NCI-H2081 treated with DMSO at 0.1 percent for 48 hours (cell line): ENCODE measurements at places on chromosomes 5 and 9.

GRCh38 chr9:112487008-112487798 is 576 bp downstream of the KIAA1958 start:
- no peak for DNase-seq

DNA sequence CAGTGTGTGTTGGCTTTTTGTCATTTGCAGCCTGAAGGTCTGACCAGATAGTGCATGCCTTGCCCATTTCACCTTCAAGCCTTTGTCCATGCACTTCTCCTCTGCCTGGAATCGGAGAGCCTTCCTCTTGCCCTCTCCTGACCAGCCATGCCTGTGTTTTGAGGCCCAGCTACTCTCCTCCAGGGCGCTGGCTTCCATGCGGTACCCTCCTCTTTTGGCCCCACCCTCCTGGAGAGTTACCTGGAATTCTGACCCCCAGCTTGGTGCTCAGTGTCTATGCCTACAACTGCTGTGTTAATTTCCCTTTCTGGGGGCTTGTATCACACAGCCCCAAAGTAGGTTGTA is 52.5 kb downstream of the CXXC5 start:
- DNase-seq, result no peak

DNA sequence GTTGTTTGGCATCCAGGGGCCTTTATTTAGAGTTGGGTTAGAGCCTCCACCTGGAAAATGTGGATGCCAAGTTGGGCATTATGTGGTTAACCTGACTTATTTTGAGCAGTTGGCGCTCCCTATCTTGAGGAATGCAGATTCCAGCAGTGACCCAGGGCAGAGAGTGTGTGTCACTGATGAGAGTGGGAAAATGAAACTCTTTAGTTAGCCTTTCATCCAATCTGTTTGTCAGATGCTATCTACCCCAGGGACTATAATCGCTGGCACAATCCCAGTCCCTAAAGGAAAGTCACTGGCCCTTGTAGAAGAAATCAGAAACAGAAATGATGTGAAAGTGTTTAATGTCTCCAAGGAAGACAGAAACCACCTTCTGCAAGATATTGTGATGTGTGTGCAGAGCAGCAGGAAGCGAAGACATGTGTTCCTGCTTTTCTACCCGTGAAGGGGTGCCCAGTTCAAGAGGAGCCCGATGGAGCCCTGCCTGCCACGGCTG is 10.2 kb upstream of the STING1 start:
- no peak for DNase-seq

DNA sequence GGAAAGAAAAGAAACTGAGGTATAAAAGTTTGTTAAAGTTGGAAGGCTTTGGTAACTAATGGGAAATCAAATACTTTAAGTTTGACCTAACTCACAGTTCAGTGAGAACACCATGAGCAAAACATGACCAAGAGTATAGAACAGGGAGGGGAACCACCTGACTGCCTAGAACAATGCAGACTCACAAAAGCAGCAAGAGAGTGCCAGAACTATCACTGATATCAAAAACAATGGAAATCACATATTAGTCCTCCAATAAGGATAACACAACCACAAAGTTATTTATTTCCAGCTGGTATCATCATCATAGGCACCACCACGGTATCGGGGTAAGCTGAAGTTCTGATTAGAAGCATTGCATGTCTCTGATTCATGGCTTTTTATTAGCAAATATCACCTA is 77.5 kb downstream of the TRPM6 start:
- no peak for DNase-seq

DNA sequence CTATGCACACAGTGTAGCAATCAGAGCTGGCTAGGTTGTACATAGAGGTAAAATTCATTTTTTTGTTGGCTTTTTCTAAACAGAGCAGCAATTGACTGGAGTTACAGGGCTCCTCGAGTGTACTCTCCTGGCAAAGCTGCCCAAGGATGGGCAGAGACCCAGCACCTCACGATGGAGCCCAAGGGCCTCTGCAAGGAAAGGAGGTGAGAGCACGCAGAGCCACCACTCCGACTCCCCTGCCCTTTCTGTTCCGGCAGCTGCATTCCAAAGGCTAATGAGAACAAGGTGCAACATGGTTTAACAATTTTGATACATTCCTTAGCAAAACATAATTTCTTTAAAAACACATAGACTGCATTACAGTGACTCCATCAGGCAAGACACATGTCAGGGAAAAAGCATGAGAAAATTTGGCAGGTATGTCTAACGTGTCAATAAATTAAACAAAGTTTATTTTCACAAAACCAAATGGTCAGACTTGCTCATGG is 47.5 kb downstream of the SAXO1 start:
- no peak for DNase-seq

DNA sequence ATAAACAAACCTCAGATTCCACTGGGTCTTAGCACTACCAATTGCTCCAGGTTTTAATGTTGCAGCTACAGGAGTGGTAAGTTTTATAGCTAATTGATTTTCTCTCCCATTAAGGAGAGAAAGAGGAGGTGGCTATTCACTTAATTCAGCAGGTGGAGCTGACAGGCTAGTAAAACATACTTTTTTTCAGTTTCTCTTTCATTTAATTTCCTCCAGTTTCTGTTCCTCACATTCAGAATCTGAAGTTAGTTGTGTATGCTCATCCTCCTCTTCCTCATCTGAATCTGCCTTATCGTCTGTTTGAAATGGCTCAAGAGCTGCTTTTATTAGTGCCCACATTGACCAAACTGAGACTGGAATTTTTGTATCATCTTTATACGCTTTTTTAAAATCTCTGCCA is 98.0 kb downstream of the PLPPR1 start:
- DNase-seq, result no peak

DNA sequence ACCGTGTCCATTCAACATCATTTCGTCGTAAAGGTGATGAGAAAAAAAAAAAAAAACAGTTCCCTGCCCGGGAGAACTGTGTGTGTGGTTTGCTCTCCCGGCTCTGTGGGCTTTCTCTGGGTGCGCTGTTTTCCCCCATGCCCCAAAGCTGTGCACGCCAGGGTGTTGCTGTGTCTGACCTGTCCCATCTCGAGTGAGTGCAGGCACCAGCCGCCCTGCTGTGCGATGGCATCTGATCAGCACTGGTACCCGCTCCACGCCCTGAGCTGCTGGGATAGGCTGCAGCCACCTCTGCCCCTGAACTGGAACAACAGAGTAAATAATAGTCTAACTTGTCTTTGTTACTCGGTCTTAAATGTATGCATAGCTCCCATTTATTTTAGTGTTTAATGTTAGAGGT is 33.3 kb downstream of the CEP72 start:
- no peak for DNase-seq

DNA sequence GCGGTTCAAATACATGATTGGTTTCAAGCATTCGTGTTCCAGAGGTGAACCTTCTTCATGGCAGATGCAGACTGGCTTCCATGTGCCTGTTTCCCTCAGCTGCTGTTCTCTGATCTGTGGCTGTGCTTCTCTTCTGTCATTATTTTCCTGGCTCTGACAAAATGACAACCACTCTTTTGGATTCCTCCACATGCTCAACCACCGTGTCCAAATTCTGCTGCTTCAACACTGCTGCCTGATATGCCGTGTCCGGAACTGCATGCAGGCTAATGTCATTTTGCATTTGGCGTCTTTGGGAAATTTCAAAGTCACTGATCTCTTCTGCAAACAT is 368.7 kb upstream of the ZNF608 start:
- no peak for DNase-seq

DNA sequence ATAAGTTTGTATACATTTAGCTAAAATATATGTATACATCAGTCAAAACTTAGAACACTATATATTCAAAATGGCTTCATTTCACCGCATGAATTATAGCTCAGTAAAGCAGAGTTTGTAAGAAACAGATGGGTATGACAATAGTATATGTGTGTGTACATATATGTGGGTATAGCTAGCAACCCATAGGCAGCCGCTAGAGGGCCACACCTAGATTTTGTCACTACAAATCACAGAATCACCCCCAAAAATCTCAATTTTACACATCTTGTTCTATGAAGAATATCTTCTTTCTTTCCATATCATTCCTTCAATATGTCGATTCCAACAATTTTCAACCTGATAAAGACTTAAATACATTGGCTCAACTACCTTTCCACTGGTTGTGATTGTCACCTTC is 357.8 kb upstream of the CCNG1 start:
- DNase-seq, result no peak

DNA sequence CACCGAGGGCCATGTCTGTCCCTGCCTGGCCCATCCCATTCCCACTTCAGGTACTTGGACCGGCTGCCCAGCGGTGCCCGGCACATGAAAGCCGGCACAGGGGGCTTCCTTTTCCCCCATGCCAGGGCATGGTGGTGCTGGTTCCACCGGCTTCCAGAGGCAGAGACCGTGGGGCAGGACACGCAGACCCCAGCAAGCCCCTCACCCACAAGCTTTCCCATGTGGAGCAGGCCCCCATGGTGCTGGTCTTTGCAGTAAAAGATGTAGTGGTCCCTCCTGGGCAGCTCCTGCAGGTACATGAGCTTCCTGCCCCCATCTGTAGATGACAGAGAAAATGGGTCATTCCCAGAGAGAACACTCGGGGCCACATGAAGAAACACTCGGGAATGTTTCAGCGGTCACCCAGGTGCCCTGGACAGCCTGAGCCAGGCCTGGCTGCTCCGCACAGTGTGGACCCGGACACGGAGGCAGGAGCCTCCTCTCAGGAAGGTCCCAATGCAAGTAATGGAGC is 2.0 kb downstream of the OBP2B start:
- no peak for DNase-seq

GRCh38 chr9:23542438-23542837 is 283.6 kb downstream of the ELAVL2 start:
- no peak for DNase-seq

DNA sequence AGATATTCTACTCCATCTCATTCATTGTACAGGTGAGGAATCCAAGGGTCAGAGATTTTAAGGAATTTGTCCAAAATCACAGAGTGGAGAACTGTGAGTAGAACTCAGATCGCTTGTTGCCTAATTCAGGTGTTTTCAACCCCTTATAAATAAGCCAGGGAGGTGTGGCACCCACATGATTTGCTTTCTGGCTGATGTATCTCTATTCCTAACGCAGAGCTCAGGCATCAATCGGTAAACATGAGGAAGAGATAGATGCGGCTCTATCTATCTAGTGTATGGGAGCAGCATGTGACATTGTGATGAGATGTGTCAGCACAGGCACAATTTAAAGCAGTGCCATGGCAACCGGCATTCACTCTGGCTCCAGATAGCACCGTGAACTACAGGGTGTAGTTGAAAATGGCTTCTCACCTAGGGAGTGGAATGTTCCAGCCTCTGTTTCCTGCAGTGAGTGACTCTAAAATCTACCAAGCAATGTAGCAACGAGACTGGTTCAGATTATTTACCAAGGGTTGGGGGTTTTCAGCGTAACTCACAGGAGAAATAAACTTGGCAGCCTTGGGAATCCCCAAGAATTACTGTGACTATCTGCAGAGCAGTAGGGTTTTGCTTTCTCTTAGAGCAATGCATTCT is 53.4 kb upstream of the SUB1 start:
- peak; percentile 58 for DNase-seq

GRCh38 chr5:145805819-145806218 is 29.3 kb downstream of the PRELID2 start:
- no peak for DNase-seq

DNA sequence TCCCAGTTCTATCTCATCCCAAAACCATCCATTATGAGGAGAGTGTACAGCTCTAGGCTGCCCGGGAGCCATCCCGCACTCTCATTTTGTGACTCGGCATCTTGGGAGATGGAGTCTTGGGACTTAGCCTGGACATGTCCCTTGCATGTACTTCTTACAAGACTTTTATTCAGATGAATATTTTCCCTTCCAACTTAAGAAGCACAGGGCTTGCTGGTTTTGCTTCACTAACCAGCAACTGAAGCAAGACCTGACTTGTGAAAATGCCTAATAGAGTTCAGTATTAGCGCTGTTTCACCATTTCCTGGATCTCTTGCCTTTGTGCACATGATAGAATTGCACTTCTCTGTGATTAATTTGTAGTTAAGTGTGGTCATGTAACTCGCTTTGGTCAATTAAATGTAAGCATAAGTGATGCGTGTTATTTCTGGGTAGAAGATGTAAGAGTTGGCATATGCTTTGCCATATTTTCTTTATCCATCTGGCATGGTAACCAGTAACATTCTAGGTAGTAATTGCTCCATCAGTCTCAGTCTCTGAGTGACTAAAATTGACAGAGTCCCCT is 55.8 kb downstream of the PDCD1LG2 start:
- no peak for DNase-seq

DNA sequence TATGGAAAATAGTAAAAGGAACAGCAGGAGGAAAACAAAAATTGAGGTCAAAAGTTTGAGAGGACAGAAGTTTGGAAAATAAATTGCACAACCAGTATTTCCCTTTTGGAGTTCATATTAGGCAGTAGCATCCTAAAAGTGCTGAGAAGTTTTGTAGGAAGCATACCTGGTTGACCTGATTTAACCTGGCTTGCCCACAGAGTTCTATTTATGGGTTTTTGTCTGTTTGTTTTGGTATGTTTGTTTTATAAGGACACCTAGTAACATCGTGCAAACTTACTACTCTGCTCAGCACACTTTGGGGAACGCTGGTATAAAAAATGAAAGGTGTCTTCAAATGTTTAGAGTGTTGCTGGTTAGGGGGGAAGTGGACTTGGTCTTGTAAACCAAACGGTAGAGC is 15.1 kb downstream of the ADRB2 start:
- no peak for DNase-seq
